GF-D8 (cell line): ENCODE measurements at places on chromosomes 4 and X.
A peak's percentile ranks its signal among the peaks of the same experiment; 100 is the strongest.

- no peak for DNase-seq
Observed at GRCh38 chrX:40144576-40144975, 46.8 kb upstream of the BCOR start.

DNA sequence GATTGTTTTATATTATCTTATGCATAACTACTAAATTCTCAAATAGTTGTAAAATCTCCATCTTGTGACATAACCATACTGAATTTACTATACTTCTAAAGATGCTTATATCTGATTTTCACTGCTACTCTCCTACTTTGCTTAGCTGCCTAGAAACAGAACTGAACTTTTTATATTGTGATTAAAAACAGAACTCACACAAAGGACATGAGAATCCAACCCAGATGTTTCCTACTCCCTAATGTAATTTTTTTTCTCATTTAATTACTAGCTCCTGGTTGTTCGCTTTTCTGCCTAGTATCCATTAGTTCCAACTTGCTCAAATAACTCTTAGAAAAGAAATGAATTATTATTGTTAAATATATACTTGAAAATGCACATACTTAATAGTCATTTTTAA is 283.5 kb upstream of the ACTRT1 start:
- no peak for DNase-seq

DNA sequence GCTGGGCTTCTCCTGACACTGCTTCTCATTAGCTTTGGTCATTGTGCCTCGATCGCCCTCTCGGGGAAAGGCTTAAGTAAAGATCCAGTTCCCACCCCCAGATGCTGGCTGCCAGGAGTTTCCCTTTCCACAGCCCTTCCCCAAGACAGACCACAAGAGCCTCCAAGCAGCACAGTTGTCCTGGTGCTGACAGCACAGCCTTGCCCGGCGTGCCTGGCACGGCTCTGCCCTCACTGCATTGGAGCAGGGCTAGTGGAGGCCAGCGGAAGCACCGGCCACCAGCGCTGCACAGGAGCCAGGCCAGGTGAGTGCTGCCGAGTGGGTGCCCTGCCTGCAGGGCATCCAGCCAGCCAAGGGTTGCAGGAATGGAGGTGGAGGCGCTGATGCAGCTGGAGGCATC is 9.7 kb upstream of the MSANTD1 start:
- DNase-seq, result no peak

GRCh38 chrX:106023947-106024346 is 14.6 kb downstream of the SERPINA7 start:
- DNase-seq, result no peak

DNA sequence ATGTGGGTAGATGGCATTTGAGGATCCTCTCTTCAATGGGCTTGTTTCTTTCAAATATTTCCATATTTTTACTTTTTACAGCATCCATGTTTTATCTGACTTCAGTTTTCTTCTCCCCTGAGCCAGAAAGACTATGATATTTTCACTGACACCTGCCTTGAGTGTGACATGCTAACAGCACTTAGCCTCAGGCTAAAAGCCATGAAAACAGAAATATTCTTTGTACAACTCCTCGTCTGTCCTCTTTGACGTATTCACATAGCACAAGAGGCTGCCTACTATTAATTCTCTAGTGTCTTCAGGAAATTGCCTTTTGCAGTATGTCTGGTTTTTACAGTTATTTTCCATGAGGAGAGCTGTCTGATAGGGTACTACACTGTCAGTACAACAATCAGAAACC is 215.0 kb downstream of the MAD2L1 start:
- no peak for DNase-seq

DNA sequence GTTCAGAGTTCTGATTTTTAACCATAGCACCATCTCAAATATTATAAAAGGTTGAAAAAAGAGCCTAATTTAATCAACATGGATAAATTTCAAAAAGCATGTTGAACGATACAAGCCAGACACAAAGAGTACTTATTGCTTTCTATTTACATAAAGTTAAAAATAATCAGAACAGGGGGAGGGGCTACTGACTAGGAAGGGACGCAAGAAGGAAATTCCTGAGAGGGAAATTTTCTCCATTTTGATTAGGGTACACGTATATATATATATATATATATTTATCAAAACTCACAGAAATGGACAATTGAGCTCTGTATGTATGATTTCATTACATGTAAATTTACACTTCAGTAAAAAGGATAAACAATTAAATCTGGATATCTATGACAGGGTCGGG is 482 bp upstream of the MBTPS2 start:
- no peak for DNase-seq

DNA sequence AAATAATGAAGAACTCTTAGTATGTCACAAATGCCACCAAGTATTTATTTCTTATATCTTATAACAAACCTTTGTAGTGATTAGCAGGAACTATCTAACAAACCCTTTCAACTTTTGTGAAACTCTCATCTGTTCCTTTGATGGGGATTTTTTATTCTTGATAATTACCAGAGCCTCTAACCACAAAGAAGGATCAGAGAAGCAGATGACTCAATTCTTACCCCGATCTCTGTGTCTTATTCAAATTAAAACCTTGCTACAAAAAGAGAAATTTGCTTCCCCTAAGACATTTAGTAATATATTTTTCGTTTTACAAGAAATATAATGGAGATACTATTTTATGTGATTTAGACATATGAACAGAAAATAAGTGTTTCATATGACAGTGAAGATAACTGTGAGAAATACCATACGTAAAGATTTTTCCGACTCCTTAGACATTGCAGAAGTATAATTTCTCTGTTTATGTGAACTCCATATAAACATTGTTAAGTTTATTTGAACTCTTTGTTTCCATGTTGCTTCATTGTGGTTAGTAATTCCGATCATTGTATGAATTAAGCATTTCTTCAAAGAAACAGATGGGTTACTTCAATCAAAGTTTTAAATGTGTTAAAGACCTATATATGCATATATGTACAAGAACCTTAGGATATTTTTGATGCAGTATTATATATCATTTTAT is 205.4 kb downstream of the CFAP299 start:
- DNase-seq, result no peak

- DNase-seq, result no peak
Observed at GRCh38 chr4:6337331-6337935, 67.8 kb downstream of the WFS1 start.

- DNase-seq, result no peak
Observed at GRCh38 chr4:79325864-79326328, at the start of gene NAA11. NAA11 (minus strand) TSS chr4:79326061; CDS start chr4:79325877, 184 bp downstream.

- DNase-seq, result peak; percentile 6
Observed at GRCh38 chr4:165131247-165131832, 18.7 kb upstream of the TMEM192 start.
